ENCODE measurements at places on chromosomes 1 and 21.

GRCh38 chr21:45281411-45282282 is 6.0 kb downstream of the POFUT2 start:
- DNase-seq, result no peak

DNA sequence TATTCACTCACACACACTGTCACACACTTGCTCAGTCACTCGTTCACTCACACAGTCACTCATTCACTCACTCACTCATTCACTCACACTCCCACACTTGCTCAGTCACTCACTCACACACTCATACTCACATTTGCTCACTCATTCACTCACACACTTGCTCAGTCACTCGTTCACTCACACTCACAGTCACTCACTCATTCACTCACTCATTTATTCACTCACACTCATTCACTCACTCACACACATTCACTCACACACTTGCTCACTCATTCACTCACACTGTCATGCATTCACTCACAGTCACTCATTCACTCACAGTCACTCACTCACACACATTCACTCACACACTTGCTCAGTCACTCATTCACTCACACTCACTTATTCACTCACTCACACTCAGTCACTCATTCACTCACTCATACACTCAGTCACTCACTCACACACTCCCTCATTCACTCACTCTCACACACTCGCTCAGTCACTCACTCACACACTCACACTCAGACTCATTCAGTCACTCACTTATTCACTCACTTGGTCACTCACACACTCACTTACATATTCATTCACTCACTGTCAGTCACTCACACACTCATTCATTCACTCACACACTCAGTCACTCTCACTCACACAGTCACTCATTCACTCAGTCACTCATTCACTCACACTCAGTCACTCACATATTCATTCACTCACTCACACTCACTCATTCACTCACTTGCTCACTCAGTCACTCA is 167.0 kb upstream of the C1orf174 start:
- no peak for DNase-seq

GRCh38 chr21:39891111-39891510 is 23.9 kb downstream of the PCP4 start:
- DNase-seq, result no peak

DNA sequence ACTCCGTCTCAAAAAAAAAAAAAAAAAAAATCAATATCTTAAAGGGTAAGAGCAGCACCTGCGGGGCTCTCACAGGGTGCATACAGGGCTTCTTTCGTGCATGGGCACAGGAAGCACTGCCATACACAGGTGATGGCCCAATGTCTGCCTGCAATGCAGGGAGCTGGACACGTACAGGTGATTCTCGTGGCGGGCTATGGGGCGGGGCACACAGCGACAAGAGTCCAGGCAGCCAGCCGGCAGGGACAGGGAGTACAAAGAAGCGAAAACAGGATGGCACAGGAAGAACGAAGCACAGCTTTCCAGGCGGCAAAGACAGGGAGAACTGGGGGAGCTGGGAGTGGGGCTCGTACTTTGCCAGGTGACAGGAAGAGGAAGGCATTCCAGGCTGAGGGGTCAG is 1.6 kb downstream of the KIF17 start:
- no peak for DNase-seq

GRCh38 chr21:33948951-33949444 is 33.4 kb upstream of the ATP5PO start:
- no peak for DNase-seq

DNA sequence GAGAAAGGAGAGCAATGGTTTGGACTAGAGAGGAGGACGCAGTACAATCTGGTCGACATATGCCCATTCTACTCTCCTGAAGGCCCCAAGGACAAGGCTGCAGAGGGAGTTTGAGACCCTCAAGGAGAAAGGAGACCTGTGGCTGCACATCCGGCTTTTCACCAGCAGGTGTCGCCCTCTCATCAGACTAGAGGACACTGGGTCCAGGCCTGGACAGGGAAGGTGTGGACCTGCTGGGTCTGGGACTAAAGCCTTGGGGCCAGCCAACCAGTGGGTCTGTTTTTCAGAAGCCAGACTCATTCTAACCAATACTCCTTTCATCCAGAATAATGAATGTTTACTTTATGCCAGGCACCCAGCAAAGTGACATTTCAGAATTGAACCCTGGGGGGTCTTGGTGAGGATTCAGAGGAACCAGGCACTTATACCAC is 5.0 kb downstream of the SRARP start:
- peak; percentile 78 for DNase-seq

GRCh38 chr1:84163123-84163931 is 19.3 kb downstream of the PRKACB start:
- peak; percentile 9 for DNase-seq

- peak; percentile 71 for DNase-seq
Observed at GRCh38 chr1:212219679-212220463, 65.3 kb upstream of the PPP2R5A start.

DNA sequence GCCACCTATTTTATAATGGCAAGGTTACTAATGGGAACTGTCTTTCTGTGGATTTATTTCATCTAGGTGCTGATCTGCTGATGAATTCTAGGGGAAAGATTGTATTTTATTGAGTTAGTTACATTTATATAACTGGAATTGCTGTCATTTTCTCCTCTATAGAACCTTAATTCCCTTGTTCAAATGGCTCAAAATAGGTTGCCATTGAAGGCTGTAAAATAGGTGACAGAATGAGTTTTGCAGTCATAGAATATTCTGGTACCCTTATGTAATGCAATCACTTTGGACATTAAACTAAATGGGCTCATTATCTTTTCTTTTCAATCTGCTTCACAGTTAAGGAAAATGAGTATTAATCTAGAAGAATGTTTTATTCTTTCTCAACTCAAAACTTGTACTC is 131.0 kb downstream of the CTH start:
- DNase-seq, result no peak

- DNase-seq, result peak; percentile 73
Observed at GRCh38 chr1:206912445-206913095, 9.2 kb downstream of the FCMR start.

- no peak for DNase-seq
Observed at GRCh38 chr1:232018231-232019025, 391.8 kb downstream of the DISC1 start.

DNA sequence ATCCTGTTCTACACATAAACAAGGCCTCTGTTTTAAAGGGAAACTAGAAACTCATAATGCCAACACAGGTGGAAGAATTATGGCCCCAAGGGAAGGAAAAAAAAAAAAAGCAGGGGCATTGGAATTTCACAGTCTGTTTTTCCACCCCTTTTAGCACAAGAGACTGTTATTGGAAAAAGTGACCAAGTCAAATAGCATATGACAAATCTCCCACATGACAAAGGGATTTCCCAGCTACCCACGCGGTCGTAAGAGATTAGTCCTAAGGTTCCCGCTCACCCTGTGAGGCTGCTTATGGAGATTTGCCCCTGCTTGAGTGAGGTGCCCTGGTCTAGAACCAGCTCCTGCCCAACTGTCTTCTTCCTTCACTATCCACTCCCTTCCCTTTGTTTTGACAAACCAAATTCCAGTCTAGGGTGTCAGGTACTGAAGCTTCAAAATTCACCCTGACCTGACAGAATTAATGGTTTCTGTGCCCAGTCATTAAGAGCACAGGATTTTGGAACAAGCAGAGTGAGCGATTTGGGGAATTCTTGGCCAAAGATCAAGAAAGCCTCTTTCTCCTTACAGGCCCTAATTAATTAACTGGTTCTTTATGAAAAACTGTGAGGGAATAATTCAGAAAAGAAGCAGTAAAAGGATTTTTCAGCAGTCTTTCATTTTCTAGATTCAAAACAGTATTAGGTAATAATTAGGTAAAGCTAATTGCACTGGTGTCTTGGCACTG is 107.3 kb downstream of the NMNAT2 start:
- no peak for DNase-seq

- DNase-seq, result no peak
Observed at GRCh38 chr21:46082713-46082962, 15.3 kb upstream of the COL6A2 start.

GRCh38 chr1:3714284-3714741 is 37.9 kb upstream of the CCDC27 start:
- peak; percentile 44 for DNase-seq

- no peak for DNase-seq
Observed at GRCh38 chr1:117664314-117664713, 58.5 kb downstream of the TENT5C start.

GRCh38 chr21:43881283-43881682 is 16.3 kb downstream of the AGPAT3 start:
- no peak for DNase-seq

- peak; percentile 52 for DNase-seq
Observed at GRCh38 chr1:152110860-152111514, 4.3 kb downstream of the TCHH start.

- no peak for DNase-seq
Observed at GRCh38 chr1:48532976-48533375, 61.0 kb upstream of the SPATA6 start.

DNA sequence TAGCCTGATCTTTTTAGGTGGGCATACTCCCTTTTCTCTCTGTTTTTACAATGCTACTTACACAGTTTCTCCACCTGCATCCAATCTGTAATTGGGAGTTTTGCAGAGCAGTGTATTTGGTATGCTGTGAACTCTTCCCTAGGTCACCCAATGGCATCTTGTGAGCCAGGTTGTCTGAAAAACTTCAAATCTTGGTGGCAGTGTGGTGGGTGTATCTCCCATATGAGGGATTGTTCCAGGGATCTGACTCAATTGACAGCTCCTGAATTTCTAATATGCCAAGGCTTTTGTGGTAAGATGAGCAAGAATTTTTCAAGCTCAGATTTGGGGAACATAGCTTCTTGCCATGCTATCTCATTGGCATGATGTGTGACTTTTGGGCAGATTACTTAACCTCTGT is 47.2 kb upstream of the MACF1 start:
- DNase-seq, result no peak
